ENCODE measurements at places on chromosomes 4 and X.
A peak's percentile ranks its signal among the peaks of the same experiment; 100 is the strongest.

DNA sequence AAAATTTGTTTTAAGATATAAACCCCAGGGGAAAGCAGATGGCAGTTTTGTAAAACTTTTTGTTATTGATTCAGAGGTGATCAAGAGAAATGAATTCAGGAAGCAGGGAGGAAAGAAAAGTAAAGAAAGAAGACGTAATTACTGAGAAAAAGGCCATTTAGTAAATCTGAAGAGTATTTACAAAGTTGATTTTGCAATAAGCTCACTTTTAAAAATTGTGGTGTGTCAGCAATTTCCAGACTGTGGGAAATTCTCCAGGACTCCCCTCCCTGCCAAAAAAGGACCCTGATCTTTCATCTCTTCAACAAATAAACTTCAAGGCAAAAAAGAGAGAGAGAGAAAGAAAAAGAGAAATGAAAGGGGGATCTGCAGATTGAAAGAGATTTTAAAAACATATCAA lies 36.6 kb downstream of the PCYT1B start:
- peak; percentile 38 for DNase-seq

DNA sequence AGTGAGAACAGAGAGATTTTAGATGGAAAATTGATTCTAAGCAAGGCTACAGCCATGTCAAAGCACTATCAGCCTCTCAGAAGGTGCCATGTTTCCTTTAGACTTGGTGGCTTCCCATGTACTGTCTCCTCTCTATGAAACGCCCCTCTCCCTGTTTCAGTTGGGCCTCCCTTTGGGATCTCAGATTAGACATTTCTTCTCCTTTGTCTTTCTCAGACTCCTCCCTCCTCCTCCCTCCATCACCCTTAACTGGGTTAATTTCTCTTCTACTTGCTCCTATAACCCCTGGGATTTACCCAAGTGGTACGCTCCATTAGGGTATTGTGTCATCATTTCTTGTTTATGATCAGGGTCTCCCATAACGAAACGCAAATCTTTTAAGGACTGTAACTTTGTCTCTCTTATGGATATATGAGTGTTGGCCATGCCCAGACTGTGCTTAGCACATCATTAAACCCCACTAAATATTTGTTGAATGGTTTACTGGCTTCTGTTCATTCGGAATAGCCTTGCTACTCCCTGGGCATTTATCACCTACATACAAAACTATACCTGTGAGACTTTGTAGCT lies 106.8 kb downstream of the FAM9B start:
- DNase-seq = peak; percentile 77

DNA sequence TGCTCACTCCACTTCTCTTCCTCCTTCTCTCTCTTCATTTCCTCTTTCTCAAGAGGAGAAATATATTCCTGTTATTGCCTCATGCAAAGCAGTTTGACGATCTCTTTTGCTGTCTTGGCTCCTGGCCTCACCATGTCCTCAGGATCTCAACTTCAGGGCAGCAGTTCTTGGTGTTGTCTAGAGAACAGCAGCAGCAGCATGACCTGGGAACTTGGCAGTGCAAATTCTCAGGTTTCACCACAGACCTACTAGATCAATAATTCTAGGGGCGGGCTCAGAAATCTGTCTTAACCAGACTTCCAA lies 193.4 kb upstream of the EDNRA start:
- DNase-seq = no peak

GRCh38 chr4:124065936-124066335 lies 646.6 kb downstream of the ANKRD50 start:
- no peak for DNase-seq

DNA sequence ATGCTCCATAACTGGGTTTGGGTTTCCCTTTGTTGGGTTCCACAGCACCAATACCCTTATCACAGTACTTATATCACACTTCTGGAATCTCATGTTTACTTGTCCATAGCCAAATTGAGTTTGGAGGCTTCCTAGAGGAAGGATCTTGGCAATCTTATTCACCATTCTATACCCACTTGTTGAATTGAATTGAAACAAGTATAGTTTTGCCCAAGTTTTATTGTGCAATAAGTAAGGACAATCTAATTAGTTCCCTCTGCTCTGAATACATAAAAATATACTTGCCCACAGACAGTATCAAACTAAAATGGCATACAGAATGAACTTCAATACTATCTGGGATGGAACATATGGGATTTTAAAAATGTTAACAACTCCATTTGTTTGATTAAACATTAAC lies 40.3 kb downstream of the SEC31A start:
- DNase-seq = no peak
